Renal cortical epithelial cell (primary cell): ENCODE measurements at places on chromosomes 4 and X.
A peak's percentile ranks its signal among the peaks of the same experiment; 100 is the strongest.

DNA sequence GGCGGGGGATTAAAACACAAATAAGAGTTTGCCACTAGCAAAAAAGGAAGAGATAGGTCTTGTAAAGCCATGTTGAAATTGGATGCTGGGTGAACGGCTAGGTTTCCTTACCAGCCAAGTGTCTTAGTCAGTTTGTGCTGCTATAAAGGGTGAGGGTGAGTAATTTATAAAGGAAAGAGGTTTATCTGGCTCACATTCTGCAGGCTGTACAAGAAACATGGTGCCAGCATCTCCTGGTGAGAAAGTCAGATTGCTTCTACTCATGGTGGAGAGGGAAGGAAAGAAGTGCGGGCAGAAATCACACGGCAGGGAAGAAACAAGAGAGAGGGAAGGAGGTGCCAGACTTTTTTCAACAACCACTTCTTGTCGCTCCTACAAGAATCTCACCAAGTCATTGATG is 507.5 kb downstream of the SPOCK3 start:
- DNase-seq = no peak

- DNase-seq = no peak
Measured at GRCh38 chrX:154515090-154515965, 704 bp downstream of the FAM3A start.

DNA sequence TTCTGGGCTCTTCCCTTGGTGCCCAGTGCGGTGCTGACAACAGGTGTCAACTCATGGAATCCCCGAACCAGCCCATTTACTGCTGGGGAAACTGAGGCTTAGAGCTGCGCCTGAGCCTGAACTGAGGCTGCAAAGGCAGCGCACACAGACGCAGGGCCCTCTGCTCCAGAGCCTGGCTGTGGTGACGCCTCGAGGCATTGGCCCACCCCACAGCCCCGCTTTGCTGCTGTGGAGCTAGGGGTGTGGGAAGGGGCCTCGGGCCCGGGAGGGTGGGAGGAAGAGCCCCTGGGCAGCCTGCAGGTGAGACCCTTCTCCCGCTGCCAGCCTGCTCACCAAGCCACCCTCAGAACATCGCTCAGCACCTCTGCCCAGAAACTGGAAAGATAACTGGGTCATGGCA is 97.4 kb upstream of the LRPAP1 start:
- no peak for DNase-seq

- no peak for DNase-seq
Measured at GRCh38 chr4:818106-818921, 7.6 kb downstream of the CPLX1 start.

GRCh38 chr4:146643812-146644401 is 5.2 kb downstream of the POU4F2 start:
- DNase-seq = peak; percentile 37

- peak; percentile 21 for DNase-seq
Measured at GRCh38 chrX:131830400-131831184, 192.5 kb upstream of the STK26 start.

DNA sequence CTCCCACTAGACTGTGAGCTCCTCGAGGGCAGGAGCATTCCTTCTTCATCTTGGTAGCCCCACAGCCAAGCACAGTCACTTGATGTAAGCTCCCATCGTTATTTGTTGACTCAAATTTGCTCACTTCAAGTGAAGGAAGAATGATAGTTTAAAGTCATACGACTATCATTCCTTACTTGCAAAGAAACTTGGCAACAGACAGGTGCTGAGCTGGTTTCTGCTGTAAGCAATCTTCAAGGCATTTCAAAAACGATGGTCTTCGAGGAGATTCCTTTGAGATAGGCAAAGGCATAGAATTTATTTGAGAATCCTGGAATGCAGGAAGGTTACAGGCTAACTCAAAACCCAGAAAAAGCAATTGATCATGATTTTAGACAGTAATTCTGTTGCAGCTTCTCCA is 64.8 kb downstream of the QDPR start:
- no peak for DNase-seq
